ENCODE measurements at places on chromosomes 12 and 14.

GRCh38 chr12:75853626-75854025 is 177.9 kb downstream of the PHLDA1 start:
- H3K36me3 ChIP-seq = no peaks in the 10 kb centered on the region
- H3K4me1 ChIP-seq = no peaks in the 10 kb centered on the region
- peaks cover 18% of the 10 kb centered on the region for H3K27me3 ChIP-seq
- no peak for DNase-seq
- H3K27ac ChIP-seq = no peak overlapping the region

GRCh38 chr12:101813117-101813516 is 17.6 kb downstream of the GNPTAB start:
- no peak for DNase-seq
- H3K27ac ChIP-seq = no peak overlapping the region
- peaks cover 17% of the 10 kb centered on the region for H3K4me1 ChIP-seq
- H3K4me3 ChIP-seq = no peak overlapping the region
- peaks cover 3% of the 10 kb centered on the region for H3K36me3 ChIP-seq

GRCh38 chr12:113744802-113745395 is 221.2 kb downstream of the RBM19 start:
- no peak overlapping the region for H3K4me3 ChIP-seq
- H3K27me3 ChIP-seq = peaks cover 54% of the 10 kb centered on the region
- H3K4me1 ChIP-seq = no peaks in the 10 kb centered on the region
- H3K27ac ChIP-seq = no peak overlapping the region
- H3K36me3 ChIP-seq = no peaks in the 10 kb centered on the region

GRCh38 chr12:54024581-54025305 is 3.5 kb upstream of the HOXC6 start:
- peaks cover 91% of the 10 kb centered on the region for H3K27me3 ChIP-seq
- H3K4me3 ChIP-seq = no peak overlapping the region
- H3K36me3 ChIP-seq = peaks cover 9% of the 10 kb centered on the region
- no peak for DNase-seq

GRCh38 chr14:58808828-58809227 is 171.1 kb downstream of the DACT1 start:
- H3K27ac ChIP-seq = no peak overlapping the region
- peaks cover 7% of the 10 kb centered on the region for H3K27me3 ChIP-seq
- H3K36me3 ChIP-seq = no peaks in the 10 kb centered on the region
- H3K4me1 ChIP-seq = no peaks in the 10 kb centered on the region
- H3K4me3 ChIP-seq = no peak overlapping the region

DNA sequence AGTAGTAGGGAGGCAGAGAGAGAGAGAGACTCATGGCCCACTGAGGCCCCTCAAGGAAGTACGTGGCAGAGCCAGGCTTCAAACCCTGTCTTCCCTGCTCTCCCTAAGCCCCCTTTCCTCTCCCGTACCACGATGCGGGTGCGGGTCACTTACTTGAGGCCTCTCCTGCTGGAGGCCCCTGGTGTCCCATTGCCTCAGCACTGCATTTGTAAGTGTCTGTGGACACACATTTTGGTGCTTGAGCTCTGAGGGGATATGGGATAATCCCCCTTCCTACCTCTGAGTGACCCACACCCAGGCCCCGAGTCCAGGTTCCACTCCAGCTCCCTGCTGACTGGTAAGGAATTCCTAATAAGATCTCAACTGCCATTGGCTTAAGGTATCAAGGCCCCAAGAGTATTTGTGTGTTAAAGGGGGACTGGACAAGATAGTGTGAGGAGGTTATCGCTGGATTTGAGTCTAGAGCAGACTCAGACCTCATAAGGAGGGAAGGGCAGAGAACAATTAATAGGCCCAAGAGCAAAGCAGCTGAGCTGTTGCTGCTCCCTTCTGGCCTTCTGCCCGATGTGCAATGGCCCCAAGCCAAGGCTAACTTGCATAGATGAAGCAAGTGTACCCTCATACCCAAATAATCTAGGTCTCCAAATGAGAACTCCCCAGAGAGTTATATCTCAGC is 71.9 kb downstream of the CRACR2A start:
- no peak for DNase-seq
- no peak overlapping the region for H3K4me3 ChIP-seq
- H3K4me1 ChIP-seq = peaks cover 12% of the 10 kb centered on the region
- no peaks in the 10 kb centered on the region for H3K27me3 ChIP-seq
- peak overlapping the region; percentile 85 for H3K27ac ChIP-seq
- peaks cover 13% of the 10 kb centered on the region for H3K36me3 ChIP-seq

GRCh38 chr12:101050631-101051030 is 159.4 kb downstream of the SLC5A8 start:
- no peaks in the 10 kb centered on the region for H3K4me1 ChIP-seq
- H3K4me3 ChIP-seq = no peak overlapping the region
- DNase-seq = no peak
- no peak overlapping the region for H3K27ac ChIP-seq

GRCh38 chr12:67048371-67048770 is 220.8 kb upstream of the CAND1 start:
- peaks cover 18% of the 10 kb centered on the region for H3K27me3 ChIP-seq
- H3K36me3 ChIP-seq = no peaks in the 10 kb centered on the region
- H3K27ac ChIP-seq = no peak overlapping the region
- H3K4me3 ChIP-seq = no peak overlapping the region
- H3K4me1 ChIP-seq = no peaks in the 10 kb centered on the region

DNA sequence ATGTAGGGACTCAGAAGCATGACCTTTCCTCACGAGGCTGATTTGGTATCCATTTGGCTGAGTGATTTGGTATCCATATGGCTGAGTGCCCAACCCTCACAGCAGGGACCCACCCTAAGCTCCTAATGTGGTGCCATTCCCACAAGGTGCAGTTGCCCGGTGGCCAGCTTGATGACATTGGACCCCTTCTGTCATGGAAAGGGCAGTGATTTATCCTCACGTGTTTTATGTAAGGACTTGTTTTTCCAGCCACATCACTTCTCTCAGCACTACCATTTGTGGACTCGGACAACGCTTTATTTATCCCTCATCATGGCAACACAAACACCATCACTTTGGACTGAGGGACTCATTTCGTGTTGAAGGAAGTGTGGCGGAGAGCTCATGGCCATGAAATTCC is 8.5 kb upstream of the CDC42BPB start:
- DNase-seq = no peak
- H3K27ac ChIP-seq = no peak overlapping the region
- peaks cover 5% of the 10 kb centered on the region for H3K27me3 ChIP-seq
- no peak overlapping the region for H3K4me3 ChIP-seq
- no peaks in the 10 kb centered on the region for H3K4me1 ChIP-seq
- H3K36me3 ChIP-seq = no peaks in the 10 kb centered on the region

DNA sequence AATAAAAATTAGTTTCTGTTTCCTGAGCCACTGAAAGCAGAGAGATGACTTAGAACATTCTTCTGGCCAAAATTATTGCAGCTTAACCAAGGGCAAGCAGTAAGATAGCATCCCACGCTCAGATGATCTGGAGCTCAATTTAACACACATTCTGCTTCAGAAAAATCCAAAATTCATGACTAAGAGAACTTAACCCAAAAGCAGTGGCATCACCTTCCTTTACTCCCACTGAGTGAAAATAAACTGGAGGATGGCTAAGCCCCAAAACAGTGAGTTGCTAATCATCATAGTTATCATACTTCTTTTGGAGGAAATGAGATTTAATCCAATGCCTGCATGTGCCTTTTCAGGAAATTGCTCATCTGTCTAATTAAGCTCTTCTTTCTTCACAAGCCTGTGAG is 195.4 kb downstream of the DUSP6 start:
- H3K36me3 ChIP-seq = no peaks in the 10 kb centered on the region
- peaks cover 6% of the 10 kb centered on the region for H3K27me3 ChIP-seq
- no peak for DNase-seq
- H3K4me3 ChIP-seq = no peak overlapping the region
- H3K4me1 ChIP-seq = peaks cover 8% of the 10 kb centered on the region
- H3K27ac ChIP-seq = peak overlapping the region; percentile 43

GRCh38 chr12:122563361-122563760 is 36.3 kb downstream of the KNTC1 start:
- no peak for DNase-seq
- H3K36me3 ChIP-seq = peaks cover 3% of the 10 kb centered on the region
- H3K4me3 ChIP-seq = no peak overlapping the region
- no peak overlapping the region for H3K27ac ChIP-seq
- no peaks in the 10 kb centered on the region for H3K4me1 ChIP-seq

DNA sequence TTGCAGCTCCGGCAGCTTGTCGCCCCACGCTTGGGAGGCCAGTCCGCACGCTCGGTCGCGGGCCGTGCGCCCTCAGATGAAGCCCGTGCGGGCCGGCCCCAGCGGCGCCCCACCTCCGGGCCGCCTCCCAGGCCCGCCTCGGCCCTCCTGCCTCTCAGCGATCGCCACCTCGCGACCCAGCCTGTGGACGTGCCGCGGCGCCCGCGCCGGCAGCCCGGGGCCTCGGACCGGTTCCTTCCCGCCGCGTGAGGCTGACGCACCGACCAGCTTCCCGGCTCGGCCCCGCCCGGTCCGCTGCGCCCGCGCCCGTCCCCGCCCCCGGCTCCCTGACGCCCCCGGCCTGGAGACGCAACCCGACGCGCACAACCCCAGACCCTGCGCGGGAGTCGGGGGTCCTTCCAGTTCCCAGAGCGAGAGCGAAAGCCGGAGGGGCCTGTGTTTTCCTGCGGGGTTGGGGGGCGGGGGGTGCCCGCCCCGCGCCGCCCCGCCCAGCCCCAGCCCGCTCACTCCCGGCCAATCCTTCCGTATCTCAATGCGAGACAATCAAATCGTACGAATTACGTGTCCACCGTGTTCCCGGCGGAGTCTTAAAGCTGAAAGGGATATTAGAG is at the start of gene ERO1A:
ERO1A (minus strand) TSS at position 78 of the 611 bp plus-strand sequence; CDS start at position 1, 77 bp downstream.
- H3K27ac ChIP-seq = peak within 1 kb of the TSS; percentile 95
- H3K27me3 ChIP-seq = no peaks in the 10 kb centered on the region
- peaks cover 36% of the 10 kb centered on the region for H3K4me1 ChIP-seq
- peak within 1 kb of the TSS; percentile 99 for H3K4me3 ChIP-seq

GRCh38 chr12:119868992-119869391 is 8.1 kb downstream of the CIT start:
- H3K27ac ChIP-seq = no peak overlapping the region
- H3K4me1 ChIP-seq = peaks cover 3% of the 10 kb centered on the region
- no peaks in the 10 kb centered on the region for H3K36me3 ChIP-seq
- DNase-seq = no peak

GRCh38 chr12:21718944-21719650 is 55.4 kb downstream of the KCNJ8 start:
- DNase-seq = no peak
- H3K36me3 ChIP-seq = no peaks in the 10 kb centered on the region
- no peak overlapping the region for H3K27ac ChIP-seq
- H3K27me3 ChIP-seq = peaks cover 20% of the 10 kb centered on the region

GRCh38 chr14:47008732-47009131 is 357.2 kb upstream of the RPL10L start:
- H3K27me3 ChIP-seq = no peaks in the 10 kb centered on the region
- no peak overlapping the region for H3K27ac ChIP-seq
- H3K36me3 ChIP-seq = no peaks in the 10 kb centered on the region
- DNase-seq = no peak

DNA sequence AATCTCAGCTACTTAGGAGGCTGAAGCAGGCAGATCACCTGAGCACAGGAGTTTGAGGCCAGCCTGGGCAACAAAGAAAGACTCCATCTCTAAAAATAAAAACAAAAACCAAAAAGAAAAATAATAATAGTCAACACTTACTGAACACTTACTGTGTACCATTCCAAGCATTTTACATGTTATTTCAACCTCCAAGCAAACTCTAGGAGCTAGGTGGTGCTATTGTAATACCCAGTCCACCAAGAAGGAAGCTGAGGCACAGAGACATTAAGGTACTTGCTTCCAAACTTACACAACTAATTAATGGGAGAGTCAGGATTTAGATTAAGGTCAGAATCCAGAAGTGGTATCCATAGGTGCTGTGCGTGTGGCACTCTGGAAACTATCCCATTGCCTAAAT is 13.7 kb upstream of the OR6J1 start:
- H3K27me3 ChIP-seq = no peaks in the 10 kb centered on the region
- no peaks in the 10 kb centered on the region for H3K36me3 ChIP-seq
- H3K4me1 ChIP-seq = peaks cover 3% of the 10 kb centered on the region
- no peak overlapping the region for H3K4me3 ChIP-seq
- no peak overlapping the region for H3K27ac ChIP-seq

GRCh38 chr12:50313256-50313931 is 30.1 kb upstream of the LIMA1 start:
- no peak for DNase-seq
- no peaks in the 10 kb centered on the region for H3K27me3 ChIP-seq
- no peak overlapping the region for H3K27ac ChIP-seq
- no peaks in the 10 kb centered on the region for H3K36me3 ChIP-seq
- no peak overlapping the region for H3K4me3 ChIP-seq
- H3K4me1 ChIP-seq = no peaks in the 10 kb centered on the region

DNA sequence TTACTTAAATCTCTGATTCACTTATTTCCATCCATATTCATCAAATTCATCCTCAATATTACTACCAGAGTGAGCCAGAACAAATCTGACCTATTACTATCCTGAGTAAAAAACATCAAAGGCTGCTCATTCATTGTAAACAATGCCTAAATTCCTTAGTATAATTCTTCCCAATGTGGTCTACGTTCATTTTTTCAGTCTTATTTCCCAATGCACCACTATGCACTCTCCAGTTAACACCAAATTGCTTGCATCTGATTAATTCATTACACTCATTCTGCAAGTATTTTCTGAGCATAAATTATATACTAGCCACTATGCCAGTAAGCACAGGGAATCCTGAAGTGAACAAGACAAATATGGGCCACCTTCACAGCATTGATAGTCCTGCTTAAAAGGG is 110.0 kb downstream of the EPS8 start:
- no peak for DNase-seq
- no peaks in the 10 kb centered on the region for H3K4me1 ChIP-seq
- no peaks in the 10 kb centered on the region for H3K36me3 ChIP-seq
- H3K27me3 ChIP-seq = peaks cover 6% of the 10 kb centered on the region

DNA sequence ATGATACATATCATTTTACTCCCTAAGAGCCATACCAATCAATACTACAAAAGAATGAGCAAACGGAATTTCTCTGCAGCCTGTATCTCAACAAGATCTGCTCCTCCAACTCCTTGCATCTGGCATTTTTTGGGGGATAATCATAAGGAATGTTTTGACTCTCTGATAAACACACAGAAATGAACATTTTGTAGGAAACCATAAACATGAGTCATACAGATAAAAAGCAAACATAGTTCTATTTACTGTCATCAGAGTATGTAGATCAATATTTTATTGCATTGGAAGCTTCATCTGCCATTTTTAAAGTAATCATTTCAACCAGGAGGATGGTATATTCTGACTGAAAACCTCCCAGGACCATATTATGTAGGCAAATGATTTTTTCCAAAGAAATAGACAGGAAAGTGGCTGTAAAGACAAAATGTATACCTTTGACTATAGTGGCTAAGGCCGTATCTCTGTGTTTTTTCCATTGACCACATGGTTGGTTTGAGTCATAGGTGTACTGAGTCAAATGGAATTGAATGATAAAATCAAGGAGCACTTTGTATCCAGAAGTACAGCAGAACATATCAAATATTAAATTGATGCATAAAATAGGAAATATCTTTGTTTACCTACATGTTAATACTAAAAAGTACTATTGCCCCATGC is 32.4 kb upstream of the CD69 start:
- peak overlapping the region; percentile 89 for H3K27ac ChIP-seq
- H3K4me3 ChIP-seq = no peak overlapping the region
- H3K36me3 ChIP-seq = no peaks in the 10 kb centered on the region
- no peak for DNase-seq

All from T-helper 17 cell (primary cell).